Omental fat pad (tissue), 4 donors: ENCODE measurements at places on chromosomes 12 and 14.

DNA sequence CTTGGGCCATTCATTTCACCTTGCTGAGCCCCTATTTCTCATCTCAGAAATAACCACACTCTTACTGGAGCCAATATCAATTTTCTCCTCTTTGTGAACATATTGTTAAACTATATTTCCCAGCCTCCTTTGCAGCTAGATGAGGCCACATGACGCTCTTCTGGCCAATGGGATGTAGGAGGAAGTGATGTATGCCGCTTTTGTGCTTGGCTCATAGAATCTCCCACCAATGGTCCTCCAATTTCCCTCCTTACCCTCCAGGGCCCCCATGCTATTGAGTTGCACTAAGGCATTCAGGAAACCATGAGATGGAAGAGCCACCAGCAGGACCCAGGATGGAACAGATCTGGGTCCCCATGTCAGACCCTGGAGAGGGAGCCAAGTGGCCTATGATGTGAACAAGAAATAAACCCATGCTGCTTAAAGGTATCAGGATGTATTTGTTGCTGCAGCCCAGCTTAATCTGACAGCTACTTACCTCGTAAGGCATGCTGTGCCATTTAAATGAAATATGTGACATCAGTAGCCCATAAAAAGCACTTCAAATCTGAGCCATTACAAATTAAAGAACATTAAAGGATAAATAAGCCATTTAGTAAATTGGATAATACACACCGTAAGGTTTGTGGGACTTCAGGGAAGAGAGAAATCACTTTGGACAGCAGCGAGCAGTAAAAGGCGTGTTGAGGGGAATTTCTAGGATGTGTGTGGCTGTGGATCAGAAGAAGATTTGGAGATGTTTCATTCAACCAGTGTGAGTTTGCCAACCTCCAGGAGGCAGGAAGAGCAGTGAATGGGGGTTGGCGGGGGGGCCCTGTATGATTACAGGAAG is 24.4 kb upstream of the BDKRB2 start:
- no peak for DNase-seq

- no peak for DNase-seq
These were observed 235.6 kb downstream of the DACT1 start for GRCh38 chr14:58873228-58873953.

DNA sequence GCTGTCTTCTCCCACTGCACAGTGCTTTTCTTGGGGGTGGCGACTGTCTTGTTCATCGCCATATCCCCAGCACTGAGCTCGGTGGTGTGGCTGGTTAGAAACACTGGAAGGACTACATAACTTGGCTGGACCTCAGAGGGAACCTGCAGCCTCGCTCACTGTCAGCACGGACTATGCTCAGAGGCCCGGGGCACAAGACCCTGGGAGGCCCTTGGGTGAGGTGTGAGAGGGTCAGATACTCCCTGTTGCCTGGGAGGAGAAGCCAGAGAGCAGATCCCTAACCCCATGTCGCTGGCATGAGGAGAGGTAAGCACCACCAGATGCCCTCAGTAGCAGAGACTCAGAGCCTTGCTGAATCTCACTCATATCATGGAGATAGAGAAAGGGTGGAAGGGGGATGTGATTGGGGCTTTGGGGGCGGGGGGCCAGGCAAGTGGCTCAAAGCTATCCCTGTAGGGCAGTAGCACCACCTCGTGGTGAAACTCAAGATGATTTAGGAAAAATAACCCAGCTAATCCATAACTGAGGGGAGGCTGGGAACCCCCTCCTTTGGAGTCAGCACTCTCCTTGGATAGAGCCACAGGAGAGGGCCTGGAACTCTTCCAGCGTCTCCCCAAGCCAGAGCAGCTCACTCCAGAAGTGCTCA is 18.7 kb upstream of the HDAC7 start:
- DNase-seq = no peak

- DNase-seq = no peak
These were observed 515.9 kb upstream of the TBX3 start for GRCh38 chr12:115199831-115200230.

DNA sequence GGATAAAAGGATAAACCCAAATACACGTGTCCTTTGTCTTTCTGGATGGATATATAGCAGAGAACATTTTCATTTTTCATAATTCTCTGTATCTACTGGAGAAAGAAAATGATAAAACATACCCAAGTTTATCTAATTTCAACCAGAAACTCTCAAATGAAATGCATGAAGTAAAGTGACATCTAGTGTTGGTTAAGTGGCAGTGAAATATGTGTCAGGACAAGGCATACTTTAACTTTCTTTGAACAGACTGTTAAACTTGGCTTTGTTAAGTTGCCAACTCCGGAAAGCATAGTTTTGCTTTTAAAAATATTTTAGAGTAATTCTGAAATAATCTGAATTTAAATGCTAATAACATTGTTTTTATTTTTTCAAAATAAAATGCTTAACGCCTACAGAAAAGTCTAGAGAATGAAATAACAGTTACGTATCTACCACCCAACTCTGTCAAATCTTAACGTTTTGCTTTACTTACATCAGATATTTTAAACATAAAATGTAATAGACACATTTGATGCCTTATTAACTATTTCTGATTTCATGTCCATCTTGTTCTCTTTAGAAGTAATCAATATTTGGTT is 25.2 kb upstream of the NTN4 start:
- DNase-seq = no peak

DNA sequence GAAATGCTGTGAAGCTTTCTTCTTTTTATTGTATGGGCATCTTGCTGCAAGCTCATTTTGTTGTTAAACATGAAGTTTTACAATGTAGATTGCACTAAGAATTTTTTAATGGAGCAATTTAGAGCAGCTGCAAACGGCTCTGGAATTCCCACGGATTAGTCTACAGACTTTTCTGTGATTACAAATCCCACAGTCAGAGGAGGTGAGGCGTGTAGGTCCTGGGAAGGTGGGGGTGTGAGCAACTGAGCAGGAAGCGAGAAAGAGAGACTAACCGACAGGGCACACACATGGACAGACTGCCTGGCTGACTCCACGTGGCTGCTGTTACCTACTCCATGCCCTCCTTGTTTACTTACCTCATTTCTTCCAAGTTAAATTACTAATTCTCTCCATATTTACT is 348.5 kb downstream of the NPAS3 start:
- no peak for DNase-seq

DNA sequence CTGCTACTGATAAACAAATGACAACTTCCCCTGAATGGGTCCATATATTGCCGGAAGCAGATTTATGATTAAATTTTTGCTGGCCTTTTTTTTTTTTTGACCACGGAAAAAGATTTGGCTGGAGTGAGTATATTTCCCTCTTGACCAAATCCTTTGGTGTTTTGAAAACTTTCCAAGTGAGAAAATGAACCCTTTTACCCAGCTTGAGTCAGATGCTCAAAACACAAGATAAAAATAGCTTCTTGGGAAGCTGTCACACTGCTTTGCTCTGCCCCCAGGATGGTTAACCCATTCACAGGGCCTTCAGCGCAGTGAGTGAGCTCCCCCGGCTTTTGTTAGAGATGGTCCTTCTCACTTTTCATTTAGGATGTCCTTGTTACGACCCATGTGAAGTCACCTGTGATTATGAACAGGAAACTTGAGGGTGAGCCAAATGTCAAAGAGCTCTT is 224.3 kb downstream of the PELI2 start:
- DNase-seq = no peak

GRCh38 chr12:6546016-6546415 is 9.8 kb downstream of the IFFO1 start:
- DNase-seq = no peak

DNA sequence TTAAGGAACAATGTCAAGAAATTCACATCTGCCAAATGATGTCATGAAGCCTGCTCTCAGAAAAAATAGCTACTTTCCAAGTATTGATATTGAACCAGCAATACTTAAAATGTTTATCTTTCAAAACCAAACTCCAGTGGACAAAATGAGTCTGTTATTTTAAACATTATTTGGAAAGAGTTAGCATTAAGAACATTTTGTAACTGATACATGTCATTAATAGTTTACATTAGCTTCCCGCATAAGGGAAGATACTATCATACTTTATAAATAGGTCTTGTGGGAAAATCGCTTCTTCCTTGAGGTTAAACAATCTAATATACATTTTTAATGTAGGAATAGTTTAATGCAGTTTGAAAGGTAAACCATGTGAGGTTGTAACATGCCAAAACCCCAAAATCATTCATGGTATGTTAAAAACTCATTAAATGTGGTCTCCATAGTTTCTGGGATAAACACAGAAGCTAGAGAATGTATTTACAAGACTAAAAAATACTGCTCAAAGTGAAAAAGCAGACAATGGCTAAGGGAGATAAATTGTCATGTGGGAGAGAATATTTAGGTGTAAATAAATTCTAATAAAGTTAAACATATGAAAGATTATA is 73.4 kb upstream of the ATP2B1 start:
- no peak for DNase-seq
